ENCODE measurements at places on chromosomes 4 and X.

GRCh38 chr4:77564231-77564630 is 41.4 kb upstream of the CXCL13 start:
- no peak for DNase-seq

DNA sequence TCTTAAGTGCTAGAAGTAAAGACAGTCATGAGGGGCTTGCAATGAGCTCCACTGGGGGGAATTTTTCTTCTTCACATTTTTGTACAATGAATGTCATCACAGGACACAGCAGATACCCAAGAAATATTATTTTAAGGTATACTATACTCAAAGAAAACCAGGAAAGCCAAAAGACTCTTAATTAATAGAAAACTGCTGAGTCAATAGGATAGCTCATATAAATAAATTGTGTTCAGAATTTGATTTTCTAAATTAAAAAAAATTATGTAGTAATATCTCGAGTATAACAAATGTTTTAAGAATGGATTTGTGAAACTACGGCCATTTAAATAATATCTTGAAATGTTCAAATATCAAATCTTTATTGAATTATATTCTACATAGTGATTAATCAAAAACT is 25.7 kb upstream of the CXCL8 start:
- DNase-seq = no peak

GRCh38 chr4:38581426-38582106 is 82.4 kb upstream of the KLF3 start:
- no peak for DNase-seq

DNA sequence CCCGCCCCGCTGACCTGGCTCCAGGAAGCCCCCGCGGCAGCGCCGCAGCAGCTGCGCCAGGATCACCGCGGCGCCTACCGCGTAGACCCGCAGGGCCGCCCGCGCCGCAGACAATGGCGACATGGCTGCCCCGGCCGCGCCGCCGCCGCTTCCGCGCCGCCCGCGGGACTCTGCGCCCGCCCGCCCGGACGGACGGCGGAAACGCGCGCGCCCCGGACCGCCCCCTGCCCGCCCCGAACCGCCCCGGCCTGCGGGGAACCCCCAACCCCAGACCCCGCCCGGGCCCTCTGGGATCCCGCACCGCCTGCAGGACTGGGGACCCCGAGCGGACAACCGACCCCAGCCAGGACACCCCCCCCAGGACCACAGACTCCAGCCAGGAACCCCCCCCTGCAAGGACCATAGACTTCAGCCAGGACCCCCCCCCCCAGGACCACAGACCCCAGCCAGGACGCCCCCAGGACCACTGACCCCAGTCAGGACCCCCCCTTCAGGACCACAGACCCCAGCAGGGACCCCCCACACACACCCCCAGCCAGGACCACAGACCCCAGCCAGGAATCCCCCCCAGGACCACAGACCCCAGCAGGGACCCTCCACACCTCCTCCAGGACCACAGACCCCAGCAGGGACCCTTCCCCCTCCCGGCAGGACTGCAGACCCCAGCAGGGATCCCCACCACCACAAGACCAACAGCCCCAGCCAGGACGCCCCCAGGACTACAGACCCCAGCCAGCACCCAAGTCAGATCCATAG is at the start of the genes DHRSX and ZBED1:
Gene DHRSX, minus strand, starts transcription at position 174 of the 756 bp plus-strand sequence. Its CDS starts 51 bp downstream, at position 123.
Gene ZBED1, minus strand, starts transcription at position 174 of the 756 bp plus-strand sequence. CDS start 10,257 bp downstream, outside the sequence.
- DNase-seq = peak; percentile 38

Data from CD4-positive, alpha-beta T cell treated with Interleukin-2 at 100 ng/mL for 4 hours (primary cell).